EH (cell line): ENCODE measurements at places on chromosomes 2 and 18.

DNA sequence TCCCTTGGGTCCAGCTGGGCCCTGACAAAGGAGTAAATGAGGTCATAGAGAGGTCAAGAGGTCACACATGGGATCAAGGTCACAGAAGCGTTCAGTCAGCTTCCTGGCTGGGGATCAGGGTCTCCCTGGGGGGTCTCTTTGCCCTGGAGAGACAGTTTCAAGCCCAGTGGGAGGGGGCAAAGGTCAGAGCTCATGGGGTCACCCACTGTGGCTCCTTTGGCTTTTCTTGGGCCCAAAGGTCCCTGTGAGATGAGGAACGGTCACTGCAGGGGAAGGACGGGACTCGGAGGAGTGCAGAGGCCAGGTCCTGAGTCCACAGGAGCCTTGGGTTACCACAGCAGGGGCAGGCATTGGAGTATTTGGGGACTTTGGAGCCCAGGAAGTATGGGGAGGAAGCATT is 30.7 kb upstream of the ANKRD62 start:
- no peak for DNase-seq

DNA sequence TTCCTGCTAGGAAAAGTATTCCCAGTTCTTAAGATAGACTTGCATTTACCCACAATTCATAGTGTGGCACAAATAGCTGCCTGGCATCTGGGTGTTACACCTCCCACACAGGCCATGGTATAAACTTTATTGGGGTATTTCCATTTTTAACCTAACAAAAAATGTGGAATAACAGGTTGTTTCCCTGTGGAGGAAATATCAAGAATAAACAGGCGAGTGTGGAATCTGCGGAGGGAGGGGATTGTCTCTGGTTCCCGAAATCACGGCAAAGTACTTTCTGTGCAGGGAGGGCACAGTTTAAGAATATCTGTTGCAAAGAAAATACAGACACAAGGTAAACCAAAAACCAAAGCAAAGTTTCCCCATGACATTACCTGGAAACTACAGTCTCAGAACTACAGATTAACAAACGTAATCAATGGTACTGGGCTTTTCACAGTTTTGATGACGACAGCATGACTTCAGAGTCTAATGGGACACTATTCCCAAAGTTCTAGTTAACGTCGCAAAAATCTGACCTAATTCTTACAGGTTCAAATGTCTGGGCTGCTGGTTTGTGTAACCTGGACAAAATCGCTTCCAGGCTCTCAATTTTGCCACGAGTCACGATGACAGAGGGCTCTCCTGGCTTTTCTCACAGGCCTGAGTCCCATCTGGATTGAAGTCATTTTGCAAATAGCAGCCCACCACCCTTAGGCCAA is 1.4 kb downstream of the STARD7 start:
- peak; percentile 23 for DNase-seq

DNA sequence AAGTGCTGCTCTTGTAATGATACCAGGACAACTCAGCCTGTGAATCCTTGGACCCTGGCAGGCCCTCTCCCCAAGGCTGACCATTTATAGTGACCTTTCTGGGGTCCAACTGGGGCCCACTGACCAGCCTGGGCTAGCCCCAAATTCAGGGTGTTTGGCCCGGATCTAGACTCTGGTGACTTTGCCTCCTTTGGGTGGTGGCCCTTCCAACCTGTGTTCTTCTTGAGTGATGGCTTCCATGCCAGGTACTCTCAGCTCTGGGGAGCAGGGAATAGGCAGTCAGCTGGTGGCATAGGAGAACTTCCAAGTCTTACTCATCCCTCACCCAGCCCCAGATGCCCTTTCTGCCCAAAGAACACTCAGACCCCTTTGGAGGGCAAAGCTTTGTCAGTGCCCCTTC is 10.3 kb downstream of the MYO7B start:
- DNase-seq = no peak

GRCh38 chr2:19652811-19653210 is 249.0 kb downstream of the TTC32 start:
- no peak for DNase-seq

GRCh38 chr2:31081492-31081891 is 56.7 kb downstream of the GALNT14 start:
- DNase-seq = no peak

DNA sequence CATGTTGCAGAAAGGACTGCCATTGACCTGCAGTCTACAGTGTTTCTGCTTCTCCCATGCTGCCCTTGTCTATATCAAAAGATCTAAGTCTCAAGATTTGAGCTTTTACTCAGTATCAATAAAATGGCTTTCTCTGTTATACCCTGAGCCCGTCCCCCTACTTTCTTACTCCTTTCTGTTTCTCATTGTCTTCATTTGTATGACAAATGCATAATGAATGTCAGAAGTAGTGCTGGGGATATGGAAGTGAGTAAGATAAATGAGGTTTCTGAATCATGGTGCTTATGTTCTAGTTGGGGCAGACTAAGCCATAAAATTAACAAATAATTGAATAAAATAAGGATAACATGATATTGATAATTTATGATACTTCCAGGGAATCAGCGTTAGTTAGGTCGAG is 128.6 kb downstream of the PARD3B start:
- DNase-seq = peak; percentile 76

DNA sequence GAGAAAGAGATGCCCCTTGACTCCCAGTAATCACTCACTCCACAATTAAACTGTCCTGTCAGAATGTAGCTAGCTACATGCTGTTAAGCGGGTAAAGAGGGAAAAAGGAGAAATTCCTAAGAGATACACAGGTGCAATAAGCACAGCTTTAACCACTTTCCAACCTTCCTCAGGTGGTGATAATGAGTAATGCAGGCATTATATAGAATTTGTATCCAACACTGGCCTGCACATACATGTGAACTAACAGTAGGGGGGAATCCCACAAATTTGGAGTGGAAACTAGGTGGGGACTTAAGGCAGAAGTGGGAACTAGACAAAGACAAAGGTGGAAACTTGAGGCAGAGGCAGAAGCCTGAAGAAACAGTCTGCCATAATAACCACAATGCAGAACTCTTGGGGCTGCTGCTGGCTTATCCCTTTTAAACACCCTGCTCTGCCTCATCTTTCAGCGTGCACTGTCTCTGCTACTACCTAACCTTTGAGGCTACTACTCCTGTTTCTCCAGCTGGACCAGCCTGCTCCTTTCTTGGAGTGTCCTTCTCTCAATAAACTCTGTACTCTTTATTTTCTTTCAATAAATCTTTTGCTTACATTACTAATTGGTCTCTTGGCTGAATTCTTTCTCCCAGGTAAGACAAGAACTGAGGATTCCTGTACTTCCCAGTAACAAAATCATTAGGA is 259.7 kb downstream of the PDE11A start:
- DNase-seq = no peak

GRCh38 chr2:208253600-208254117 is 1.2 kb downstream of the IDH1 start:
- peak; percentile 6 for DNase-seq

DNA sequence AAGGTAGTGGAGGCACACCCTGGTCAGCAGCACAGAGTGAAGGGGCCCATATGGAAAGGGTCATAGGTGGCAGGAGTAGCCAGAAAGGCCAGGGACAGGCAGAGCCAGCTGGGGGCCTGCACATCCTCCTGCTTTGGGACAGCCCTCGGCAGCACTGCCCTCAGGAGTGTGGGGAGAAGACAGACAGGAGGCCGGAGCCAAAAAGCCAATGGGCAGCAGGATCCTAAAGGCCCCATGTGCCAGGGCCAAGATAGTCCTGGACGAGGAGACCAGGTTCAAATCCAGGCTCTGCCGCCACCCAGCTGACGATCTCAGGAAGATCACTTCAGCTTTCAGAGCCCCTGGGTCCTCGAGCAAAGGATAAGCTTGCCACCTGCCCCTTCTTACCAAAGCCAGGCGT is 220.1 kb downstream of the TMEM163 start:
- no peak for DNase-seq

DNA sequence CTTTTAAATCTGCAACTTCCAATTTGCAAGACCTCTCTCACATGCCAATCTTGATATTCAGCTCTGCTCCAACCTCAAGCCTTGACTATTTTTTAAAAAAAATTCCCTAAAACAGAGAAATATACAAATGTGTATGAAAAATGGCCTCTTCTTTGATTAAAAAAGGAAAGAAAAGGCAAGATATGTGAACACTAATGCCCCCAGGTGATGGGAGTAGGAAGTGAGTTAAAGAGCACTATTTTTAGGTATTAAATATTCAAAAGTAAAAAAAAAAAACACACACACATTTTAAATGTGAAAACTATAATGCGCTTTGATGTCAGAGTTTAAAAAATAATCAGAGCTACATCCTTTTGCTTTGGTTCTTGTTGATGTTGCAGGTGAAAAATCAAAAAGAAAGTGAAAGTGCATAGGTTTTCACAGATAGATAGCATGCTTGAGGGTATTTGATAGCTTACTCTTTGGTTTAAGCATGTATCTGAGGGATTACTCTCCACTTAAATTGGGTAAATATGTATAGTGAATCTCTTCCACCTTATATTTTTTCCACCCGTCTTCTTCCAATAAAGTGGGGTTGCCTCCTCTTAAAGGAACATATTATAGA is 406.0 kb upstream of the POU3F3 start:
- DNase-seq = no peak

DNA sequence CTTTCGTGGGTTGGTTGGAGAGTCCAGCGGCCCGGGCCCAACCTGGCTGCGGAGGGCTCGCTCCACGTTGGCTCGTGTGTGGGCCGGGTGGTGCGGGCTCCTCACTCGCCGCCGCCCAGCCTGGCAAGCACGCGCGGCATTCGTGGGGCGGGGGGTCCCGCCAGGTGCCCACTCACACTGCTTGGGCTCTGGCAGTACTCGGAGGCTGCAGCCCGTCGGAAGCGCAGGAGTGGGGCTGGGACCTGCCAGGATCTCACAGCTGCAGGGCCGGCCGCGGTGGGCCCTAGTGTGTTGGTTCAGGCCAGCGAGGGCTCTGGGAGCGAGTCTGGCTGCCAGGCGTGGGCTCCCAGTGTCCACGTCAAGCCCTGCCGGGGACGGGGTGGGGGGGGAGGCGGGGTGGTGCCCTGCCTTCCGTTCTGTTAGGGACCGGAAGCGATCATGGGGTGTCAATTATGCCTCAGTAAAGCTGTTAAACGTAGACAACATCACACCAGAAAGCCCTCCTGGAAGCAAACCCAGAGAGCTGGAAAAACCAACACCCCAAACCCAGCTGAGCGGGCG is 1.0 kb upstream of the HS6ST1 start:
- DNase-seq = no peak

DNA sequence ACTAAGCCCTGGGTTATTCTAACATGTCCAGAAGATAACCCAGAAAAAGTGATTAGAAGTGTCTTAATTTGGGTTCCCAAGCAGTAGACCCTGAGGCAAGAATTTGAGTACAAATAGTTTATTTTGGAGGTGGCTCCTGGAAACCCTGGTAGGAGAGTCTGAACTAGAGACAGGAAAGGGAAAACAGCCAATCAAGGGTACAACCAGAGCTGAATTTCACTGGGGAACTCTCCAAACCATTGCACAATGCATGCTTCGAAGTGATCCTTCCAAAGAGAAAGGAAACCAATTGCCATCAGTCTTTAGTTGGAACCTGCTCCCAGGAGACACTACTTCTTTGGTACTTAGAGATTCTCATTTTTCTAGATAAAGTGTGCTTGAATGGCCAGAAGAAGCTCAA is 361.5 kb downstream of the MBD2 start:
- no peak for DNase-seq

DNA sequence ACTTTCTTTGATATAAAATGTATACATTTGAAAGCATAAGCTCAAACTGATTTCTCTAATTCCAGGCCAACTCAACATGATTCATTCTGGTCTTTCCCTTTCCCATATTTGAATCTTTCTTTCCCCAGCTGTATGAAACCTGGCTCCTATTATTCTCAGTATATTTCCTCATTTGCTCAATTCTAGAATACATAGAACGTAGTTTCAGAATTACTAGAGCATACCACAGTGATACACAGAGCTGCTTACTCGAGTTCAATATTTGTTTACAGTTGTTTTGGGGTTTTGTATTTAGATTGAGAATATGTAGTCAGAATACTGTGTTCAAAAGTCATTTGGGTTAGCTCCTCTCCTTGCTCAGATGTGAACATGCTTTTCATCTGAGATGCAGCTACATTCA is 43.0 kb downstream of the TNFRSF11A start:
- no peak for DNase-seq

- no peak for DNase-seq
These were observed 43.2 kb upstream of the SEMA4C start for GRCh38 chr2:96913117-96913397.

DNA sequence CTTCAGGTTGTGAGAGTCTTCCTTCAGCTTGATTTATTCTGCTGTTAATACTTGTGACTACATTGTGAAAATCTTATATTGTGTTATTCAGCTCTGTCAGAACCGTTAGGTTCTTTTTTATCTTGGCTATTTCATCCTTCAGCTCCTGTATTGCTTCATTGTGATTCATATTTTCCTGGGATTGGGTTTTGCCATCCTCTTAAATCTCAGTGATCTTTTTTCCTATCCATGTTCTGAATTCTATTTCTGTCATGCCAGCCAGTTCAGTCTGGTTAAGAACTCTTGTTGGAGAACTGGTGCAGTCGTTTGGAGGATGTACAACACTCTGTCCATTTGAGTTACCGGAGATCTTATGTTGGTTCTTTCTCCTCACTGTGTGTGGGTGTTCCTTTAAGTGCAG is 19.1 kb downstream of the MSTN start:
- no peak for DNase-seq

- no peak for DNase-seq
These were observed 551.7 kb downstream of the ARHGAP15 start for GRCh38 chr2:143680885-143681405.

GRCh38 chr2:68971591-68972231 is 2.7 kb upstream of the GKN1 start:
- DNase-seq = peak; percentile 100

- DNase-seq = peak; percentile 86
These were observed 731.4 kb upstream of the CHAC2 start for GRCh38 chr2:53036196-53036595.
